ENCODE measurements at places on chromosomes 6 and 20.

GRCh38 chr20:35840421-35840820 is 68.6 kb downstream of the PHF20 start:
- DNase-seq, result no peak

- DNase-seq, result no peak
Observed at GRCh38 chr6:5163247-5163646, 78.1 kb downstream of the PPP1R3G start.

DNA sequence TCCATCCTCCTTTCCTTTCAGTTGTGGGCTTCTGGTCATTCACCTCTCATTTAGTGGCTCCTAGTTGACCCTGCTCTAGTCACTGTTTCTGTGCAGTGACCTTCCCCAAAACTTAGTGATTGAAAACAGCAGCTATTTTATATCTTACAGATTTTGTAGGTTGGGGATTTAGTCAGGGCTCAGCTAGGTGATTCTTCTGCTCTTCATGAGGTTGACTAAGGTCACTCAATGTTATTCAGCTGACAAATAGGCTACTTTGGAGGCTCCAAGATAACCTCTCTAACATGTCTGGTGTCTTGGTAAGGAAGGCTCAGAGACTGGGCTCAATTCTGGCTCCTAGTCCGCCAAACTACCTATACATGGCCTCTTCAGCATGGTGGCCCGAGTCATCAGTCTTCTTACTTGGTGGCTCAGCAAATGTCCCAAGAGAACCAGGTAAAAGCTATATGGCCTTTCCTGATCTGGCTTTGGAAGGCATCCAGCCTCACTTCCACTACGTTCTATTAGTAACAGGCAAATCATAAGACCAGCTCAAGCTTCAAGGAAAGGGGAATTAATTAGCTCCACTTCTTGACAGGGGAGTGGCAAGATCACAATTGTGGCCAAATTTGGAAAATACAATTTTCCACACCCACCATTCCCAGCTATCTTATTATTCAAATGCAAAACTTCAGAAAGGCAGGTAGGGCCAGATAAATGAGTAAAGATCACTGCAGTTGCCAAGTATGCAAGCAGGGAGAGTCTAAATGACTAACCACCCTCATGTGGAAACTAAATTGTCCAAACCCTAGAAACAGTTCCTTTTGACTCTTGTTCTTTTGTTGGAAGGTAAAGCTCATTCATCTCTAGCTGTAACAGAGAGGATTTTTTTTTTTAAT is 50.5 kb upstream of the LTV1 start:
- DNase-seq, result no peak

GRCh38 chr20:9508696-9509178 is 5.7 kb upstream of the LAMP5 start:
- no peak for DNase-seq

DNA sequence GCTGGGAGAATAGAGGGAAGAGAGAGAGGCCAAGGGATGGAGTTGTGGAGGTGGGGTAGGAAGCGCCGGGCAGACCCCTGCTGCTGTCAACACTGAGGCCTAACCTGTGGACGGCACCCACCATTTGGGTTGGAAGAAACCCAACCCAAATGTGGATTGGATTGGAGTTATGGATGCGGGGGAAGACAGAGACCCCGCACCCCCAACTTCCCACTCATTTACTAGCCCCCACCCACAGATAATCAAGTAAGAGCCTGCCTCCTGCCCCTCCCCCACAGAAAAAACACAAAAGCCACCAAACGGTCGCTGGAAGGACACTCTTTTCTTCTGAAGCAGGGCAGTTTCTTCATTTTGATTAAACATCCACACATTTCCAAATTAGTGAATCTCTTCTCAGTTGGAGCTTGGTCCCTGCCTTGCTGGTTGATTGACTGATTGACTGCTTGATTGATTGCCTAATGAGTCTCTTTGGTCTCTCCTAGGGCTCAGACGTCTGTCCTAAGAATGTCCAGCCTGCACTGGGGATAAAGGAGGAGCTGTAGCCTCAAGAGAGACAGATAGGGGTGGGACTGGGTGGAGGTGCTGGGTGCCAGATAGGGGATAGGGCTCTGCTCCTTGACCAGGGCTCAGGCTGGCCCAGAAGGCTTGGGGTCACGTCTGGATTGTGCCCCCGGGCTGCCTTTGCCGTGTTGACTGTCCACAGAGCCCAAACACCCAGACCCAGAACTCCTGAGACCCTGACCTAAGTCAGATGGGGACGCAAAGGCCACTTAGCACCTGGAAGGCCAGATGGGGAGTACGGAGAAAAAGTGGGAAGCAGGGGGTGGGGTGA is 74.9 kb upstream of the FOXP4 start:
- DNase-seq, result no peak

DNA sequence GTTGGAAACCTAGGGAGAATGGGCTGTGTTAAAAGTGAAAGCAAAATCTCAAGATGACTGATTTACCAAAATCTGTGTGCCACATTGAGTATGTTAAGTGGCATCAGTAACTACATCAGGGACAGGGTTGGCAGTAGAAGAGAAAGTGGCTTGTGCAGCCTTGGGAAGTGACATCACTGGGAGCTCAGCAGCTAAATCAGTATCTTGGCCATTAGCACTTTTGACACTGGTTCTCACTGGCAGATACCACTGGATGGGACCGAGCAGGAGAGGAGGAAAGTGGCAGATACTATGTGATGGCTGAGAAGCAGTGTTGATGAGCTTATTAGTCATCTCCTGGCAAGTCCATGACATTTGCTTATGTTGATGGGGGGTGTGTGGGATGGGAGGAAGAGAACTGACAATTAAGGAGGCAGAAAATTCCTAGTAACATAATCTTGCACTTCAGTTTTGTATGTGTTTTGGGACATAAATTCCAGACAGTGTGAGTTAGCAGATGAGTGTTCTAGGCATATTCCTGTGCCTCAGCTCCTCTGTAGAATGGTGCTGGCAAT is 322.2 kb downstream of the SOX4 start:
- no peak for DNase-seq

GRCh38 chr6:150233843-150234269 is 91.0 kb downstream of the PPP1R14C start:
- no peak for DNase-seq

GRCh38 chr6:133225560-133225959 is 15.6 kb upstream of the EYA4 start:
- DNase-seq, result no peak

Data from femur (tissue), 1 donor.